ENCODE measurements at places on chromosomes 7 and 10. TPM values are rescaled to one million over a fixed set of nuclear protein-coding genes. Genes with fewer than 3 reads are reported as not detected.

DNA sequence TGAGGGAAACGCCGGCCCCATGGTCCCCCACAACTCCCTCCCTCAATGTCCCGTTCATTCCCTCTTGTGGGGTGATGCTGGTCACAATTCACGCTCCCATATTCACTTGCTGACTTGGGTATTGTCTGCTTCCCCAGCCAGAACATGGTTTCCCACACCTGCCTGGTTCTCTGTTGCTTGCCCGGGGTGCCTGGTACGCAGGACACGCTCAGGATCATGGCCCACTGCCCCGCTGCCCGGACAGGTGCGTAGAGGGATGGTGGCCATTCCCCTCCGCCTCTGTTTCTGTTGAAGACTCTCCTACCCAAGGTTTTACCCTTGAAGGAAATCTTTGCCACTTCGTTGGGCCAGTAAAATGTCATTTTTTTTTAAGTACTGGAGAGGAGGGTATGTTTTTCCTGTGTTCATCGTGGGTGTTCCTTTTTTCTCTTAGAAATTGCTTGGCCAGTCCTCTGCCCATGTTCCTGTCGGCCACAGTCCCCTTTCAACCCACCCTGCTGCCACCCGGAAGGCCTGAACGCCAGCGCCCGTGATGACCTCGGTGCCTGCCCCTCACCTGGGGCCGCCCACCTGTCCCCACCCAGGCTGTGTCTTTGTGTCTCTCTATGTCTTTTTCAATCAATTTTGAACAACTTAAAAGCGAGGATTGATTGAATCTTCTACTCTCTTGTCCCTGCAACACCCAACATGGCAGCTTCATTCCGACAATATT is 38.2 kb downstream of the FOXL3 start:
- DNase-seq = no peak

DNA sequence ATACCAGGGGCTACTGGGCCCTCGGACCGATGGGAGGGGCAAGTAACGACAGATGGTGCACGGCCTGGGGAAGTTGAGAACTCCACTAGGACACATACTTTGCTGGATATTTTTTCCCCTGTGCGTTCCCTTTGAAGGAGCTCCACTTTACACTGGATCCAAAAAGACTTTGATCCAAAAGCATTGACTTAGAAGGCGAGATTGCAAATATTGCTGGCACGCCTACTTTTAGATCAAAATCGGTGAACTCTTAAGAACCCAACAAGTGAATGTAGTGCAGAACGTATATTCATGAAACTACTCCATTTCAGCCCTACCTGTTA is 436 bp upstream of the SLC25A13 start:
- DNase-seq = no peak

DNA sequence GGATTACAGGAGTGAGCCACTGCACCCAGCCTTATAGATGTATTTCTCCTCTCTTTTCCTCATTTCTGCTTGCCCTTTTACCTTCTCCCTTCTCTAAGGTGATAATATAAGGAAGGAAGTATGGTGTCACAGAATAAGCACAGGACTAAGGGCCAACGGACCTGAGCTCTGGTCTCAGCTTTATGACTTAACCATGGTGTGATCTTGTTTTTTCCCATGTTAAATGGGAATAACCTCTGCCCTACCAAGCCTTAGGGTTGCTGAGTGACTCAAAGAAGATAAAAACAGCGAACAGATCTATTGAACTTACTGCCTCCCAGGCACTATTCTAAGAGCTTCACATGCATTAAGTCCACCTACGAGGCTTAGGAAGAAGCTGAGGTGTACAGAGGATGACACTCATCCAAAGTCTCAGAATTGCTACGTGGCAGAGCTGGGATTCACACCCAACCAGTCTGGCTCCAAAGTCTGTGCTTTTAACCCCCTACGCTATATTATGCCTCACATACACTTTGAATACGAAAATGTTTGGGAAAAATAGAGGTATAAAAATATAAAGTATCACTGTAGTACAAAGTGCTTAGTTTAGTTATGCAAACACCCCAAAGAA is 5.6 kb downstream of the UROS start:
- no peak for DNase-seq

DNA sequence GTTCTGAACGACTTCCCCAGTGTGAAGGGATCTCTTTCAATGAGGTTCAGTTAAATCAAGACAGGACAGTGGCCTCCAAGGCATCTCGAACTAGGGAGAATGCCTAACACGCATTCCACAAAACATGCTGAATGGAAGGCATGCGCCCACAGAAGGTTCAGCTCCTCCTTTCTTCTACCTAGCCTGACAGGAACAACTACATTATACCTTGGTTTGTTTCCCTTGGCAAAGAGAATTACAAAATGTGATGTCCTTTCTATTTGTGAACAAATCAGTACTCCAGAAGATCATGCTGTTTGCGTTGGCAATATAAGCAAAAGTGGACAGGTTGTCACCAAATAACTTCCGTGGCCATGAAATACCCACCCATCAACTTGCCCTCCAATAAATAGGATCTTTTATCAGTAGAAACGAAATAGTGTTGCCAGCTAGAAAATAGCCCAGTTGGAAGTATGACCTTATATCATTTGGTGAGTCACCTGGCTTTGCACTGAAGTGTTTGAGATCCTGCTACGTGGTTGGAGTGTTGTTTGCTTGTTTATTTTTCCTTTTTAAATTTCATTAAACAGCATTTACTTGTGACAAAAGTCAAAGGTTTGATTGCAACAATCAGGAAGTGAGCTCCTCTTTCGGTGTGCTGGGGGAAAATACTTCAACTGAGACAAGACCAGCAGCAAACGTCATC is 117.0 kb upstream of the FAM204A start:
- no peak for DNase-seq

The FAM241B gene
- 0.34 TPM for total RNA-seq

DNA sequence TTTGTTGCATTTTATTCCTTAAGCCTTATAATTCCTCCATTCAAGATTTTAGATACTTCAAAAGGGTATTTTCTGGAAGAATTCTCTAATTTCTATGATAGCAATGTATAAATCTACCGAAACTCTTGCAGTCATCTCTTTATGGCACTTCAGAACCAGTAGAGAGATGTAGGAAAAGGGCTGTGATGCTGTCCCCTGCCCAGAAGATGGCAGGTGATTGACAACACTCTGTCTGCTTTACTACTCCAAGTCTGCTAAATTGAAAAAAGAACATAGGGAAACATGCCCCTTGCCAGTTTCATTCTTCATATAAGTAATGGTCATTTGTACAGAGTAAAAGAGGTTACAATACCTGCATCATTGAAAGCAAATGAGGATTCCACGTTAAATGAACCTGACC is 5.1 kb downstream of the TCTN3 start:
- no peak for DNase-seq

The KNDC1 gene
- 0.57 TPM for total RNA-seq

- no peak for DNase-seq
Measured at GRCh38 chr7:72335561-72336381, 76.4 kb downstream of the CALN1 start.

DNA sequence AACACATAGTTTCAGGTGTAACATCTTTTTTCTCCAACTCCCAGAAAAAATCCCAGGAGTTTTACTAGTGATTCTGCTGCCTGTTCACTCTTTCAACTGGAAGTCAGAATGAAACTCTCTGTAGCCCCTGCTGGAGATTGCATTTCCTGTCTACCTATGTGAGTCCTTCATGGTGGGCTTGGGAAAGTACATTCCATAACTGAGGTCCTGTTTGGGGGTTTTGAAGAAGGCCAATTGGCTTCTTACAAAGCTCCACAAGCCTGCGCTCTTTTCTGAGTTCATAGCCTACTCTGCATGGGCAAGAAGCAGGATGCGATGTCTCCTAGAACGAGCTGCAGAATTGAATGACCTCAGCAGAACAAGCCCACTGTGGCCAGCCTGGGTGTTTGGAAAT is 86.7 kb downstream of the LYZL2 start:
- DNase-seq = no peak

The HYCC1 gene
- total RNA-seq = 9.0 TPM

- DNase-seq = no peak
Measured at GRCh38 chr10:634256-634655, 55.2 kb downstream of the DIP2C start.

The OR6B1 gene
- total RNA-seq = not detected

- no peak for DNase-seq
Measured at GRCh38 chr10:76086170-76086760, 654.8 kb downstream of the LRMDA start.

DNA sequence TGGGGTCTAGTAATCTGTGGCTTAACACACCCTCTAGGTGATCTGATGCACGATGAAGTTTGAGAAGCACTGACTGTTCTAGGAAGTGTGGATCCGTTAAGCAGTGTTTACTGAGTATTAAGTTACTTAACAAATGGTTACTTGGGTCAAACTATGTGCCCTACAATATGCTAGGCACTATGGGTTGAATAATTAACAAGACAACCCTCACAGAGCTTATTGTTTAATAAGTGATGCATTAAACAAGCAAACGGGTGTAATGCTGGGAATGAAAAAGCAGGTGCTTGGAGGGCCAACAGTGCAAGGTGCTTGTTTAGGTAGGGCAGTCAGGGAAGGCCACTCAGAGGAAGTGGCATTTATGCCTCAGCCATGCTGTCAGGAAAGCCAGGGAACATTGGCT is 378.0 kb upstream of the PODXL start:
- no peak for DNase-seq

DNA sequence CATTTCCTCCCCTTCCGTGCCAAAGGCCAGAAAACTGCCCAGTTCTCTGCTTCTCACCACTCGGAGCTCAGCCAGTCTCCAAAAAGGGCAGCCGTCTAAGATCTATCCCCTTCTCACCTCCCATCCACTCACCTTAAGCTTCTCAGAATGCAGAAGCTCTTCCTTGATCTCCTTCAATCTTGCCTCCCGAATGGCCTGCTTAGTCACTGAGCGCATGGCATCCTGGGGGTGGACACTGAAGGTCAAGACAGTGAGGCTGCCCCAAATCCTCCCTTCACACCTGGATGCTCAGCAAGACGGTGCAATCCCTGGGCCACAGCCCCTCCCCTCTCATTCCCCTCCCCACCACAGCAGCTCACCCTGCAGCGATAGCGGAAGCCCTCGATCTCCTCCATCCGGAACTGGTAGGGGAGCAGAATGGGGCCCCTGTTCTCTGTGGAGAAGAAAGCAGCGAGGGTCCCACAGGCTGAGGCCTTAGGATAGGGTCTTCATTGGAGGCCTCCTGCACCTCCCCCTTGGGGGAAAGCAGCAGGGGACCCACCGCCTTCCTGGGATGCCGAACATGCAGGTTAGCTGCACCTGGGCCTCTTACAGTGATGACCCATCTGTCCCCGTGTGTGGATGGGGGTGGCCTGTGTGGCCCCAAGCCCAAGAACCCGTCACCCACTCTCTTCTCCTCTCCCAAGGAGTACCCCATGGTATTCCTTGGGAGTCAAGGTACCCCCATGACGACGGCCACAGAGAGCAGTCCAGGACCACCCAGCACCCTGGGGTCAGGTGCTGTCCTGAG is 4.7 kb downstream of the DDX56 start:
- no peak for DNase-seq

DNA sequence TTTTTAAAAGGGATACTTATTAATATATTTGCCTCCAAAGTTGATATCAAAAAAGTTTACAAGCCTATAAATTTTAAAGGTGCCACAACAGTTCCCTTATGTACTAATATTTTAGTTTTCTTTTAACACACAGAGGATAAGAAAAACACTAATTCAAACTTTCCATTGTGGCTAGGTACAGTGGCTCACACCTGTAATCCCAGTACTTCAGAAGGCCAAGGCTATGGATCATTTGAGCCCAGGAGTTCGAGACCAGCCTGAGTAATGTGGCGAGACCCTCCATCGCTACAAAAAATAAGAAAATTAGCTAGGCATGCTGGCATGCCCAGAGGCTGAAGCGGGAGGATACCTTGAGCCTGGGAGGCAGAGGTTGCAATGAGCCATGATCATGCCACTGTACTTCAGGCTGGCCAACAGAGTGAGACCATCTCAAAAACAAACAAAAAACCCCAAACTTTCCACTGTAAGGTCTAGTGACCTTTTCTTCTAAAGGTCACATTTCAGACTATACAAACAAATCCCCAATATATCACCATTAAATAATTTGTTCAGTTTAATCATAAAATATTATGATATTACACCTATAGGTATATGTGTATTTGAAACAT is 107.5 kb downstream of the HBP1 start:
- no peak for DNase-seq

- DNase-seq = no peak
Measured at GRCh38 chr7:22896917-22897316, 74.3 kb upstream of the TOMM7 start.

Measured in lower leg skin (tissue), 4 donors.